ENCODE measurements at places on chromosomes 2 and 18. TPM values are rescaled to one million over a fixed set of nuclear protein-coding genes. Genes with fewer than 3 reads are reported as not detected.

Gene EVX2
- total RNA-seq, result not detected

Gene RBFA
- 23.1 TPM for total RNA-seq

Gene PRR30
- total RNA-seq, result not detected

Gene MOCOS
- 5.6 TPM for total RNA-seq

Gene PRSS56
- total RNA-seq, result not detected

Gene EFHD1
- total RNA-seq, result 2.7 TPM

Gene POTEI
- not detected for total RNA-seq

Gene PLA2R1
- total RNA-seq, result 33.7 TPM

Gene ELOA2
- total RNA-seq, result not detected

Gene OTX1
- not detected for total RNA-seq

Gene SCN9A
- total RNA-seq, result 23.8 TPM

Gene TDRD15
- not detected for total RNA-seq

Gene ADRA2B
- 14.9 TPM for total RNA-seq

Gene NXPH2
- total RNA-seq, result 0.33 TPM

Gene TMEM200C
- total RNA-seq, result 0.13 TPM

Gene BOK
- 13.4 TPM for total RNA-seq

Gene HOXD1
- not detected for total RNA-seq

Gene ANTXR1
- 89.3 TPM for total RNA-seq

Gene RBKS
- total RNA-seq, result 0.59 TPM

Gene ALPI
- total RNA-seq, result not detected

Gene MROH2A
- not detected for total RNA-seq

Gene LYPD6
- total RNA-seq, result 0.07 TPM

Gene MAB21L4
- not detected for total RNA-seq

Gene TRAK2
- total RNA-seq, result 86.6 TPM

Gene CPO
- not detected for total RNA-seq

Gene SKOR2
- not detected for total RNA-seq

Gene CCDC74A
- 8.9 TPM for total RNA-seq

Gene ACTG2
- 32.7 TPM for total RNA-seq

Gene PROKR1
- not detected for total RNA-seq

Gene MLPH
- 14.2 TPM for total RNA-seq

Gene NAT8
- not detected for total RNA-seq

Gene SPDYA
- 0.91 TPM for total RNA-seq

Gene ADAM23
- total RNA-seq, result 28.9 TPM

Gene SLC25A12
- 23.5 TPM for total RNA-seq

Gene KLHL14
- total RNA-seq, result not detected

Gene NPPC
- 0.07 TPM for total RNA-seq

Gene NOL4
- total RNA-seq, result not detected

Gene SMYD5
- total RNA-seq, result 23.3 TPM

Measured in smooth muscle cell of the pulmonary artery (primary cell).